Gastrocnemius medialis (tissue), 4 donors: ENCODE measurements at places on chromosomes 3 and 15. TPM values are rescaled to one million over a fixed set of nuclear protein-coding genes. Genes with fewer than 3 reads are reported as not detected.

ARPIN gene
- 10.9 TPM for total RNA-seq

CCDC50 gene
- 69.9 TPM for total RNA-seq

PATL2 gene
- total RNA-seq = not detected

SPPL2A gene
- 589 TPM for total RNA-seq

SPG11 gene
- total RNA-seq = 46.9 TPM

GOLGA8M gene
- 0.61 TPM for total RNA-seq

RPUSD3 gene
- total RNA-seq = 75.2 TPM

PLIN1 gene
- 17.9 TPM for total RNA-seq

ISLR gene
- 28.5 TPM for total RNA-seq

GOLGA8S gene
- not detected for total RNA-seq

SH3GL3 gene
- not detected for total RNA-seq

FRMD5 gene
- total RNA-seq = not detected

GNAT1 gene
- not detected for total RNA-seq

RBPMS2 gene
- 0.44 TPM for total RNA-seq

TMEM207 gene
- total RNA-seq = not detected

TMC3 gene
- total RNA-seq = not detected

GOLGA8J gene
- not detected for total RNA-seq

OR5K3 gene
- not detected for total RNA-seq

NME9 gene
- total RNA-seq = 2.0 TPM

MRAS gene
- total RNA-seq = 48.1 TPM

SAMMSON gene
- total RNA-seq = not detected

EXD1 gene
- total RNA-seq = not detected

GHSR gene
- not detected for total RNA-seq

LRRC31 gene
- total RNA-seq = not detected

GPR171 gene
- total RNA-seq = not detected

ZNF860 gene
- not detected for total RNA-seq

RNF111 gene
- 15.3 TPM for total RNA-seq

ACP3 gene
- total RNA-seq = 0.22 TPM

COL8A1 gene
- total RNA-seq = 2.2 TPM

TRIM42 gene
- not detected for total RNA-seq

EPB42 gene
- not detected for total RNA-seq

AADACL2 gene
- total RNA-seq = not detected

OIP5 gene
- 7.8 TPM for total RNA-seq

DNAH1 gene
- 6.8 TPM for total RNA-seq

LTF gene
- 0.76 TPM for total RNA-seq

MOBP gene
- not detected for total RNA-seq

RARB gene
- 1.2 TPM for total RNA-seq

LRRC34 gene
- not detected for total RNA-seq

RLBP1 gene
- total RNA-seq = not detected

WDR93 gene
- not detected for total RNA-seq

HIGD1A gene
- total RNA-seq = 136 TPM

PSMA4 gene
- 197 TPM for total RNA-seq

SMAD6 gene
- total RNA-seq = 3.7 TPM

KLHL40 gene
- 197 TPM for total RNA-seq

GAP43 gene
- 0.20 TPM for total RNA-seq

TGM5 gene
- 1.4 TPM for total RNA-seq

CCDC39 gene
- 1.2 TPM for total RNA-seq
